ENCODE measurements at places on chromosomes 1 and 21.

GRCh38 chr1:110094931-110095654 is 17.1 kb upstream of the UBL4B start:
- DNase-seq, result no peak

DNA sequence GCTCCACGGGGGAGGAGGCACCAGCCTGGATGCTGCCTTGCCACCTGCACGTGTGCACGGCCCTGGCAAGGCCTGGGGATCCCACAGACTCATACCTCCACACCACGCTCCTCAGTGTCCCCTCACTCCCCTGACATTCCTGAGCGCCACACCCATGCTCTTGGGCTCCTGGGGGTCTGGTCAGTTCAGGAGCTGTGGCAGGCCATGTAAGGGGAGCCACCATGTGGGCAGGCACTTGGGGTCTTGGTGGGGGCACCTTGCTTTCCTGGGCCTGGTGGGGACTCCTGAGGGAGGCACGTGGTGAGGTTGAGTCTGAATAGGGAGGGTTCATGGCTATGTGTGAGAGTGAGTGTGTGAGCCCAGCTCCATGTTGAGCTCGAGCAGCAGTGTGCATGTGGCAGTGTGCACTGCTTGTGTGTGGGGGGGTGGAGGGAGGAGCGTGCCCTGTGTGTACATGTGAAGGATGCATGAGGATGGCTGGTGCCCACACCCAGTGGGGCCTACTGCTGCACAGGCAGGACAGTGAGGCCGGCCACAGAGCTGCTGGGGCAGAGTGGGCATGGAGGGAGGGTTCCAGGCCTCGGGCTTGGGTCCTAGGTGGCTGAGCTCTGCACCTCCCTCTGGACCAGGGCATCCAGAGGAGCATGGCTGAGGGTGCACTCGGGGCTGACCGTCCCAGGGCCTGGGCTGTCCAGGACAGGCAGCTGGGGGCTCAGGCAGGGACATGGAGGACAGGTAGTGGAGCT is 1.6 kb downstream of the GJC2 start:
- no peak for DNase-seq

GRCh38 chr1:90412563-90412962 is 304.5 kb downstream of the BARHL2 start:
- no peak for DNase-seq

DNA sequence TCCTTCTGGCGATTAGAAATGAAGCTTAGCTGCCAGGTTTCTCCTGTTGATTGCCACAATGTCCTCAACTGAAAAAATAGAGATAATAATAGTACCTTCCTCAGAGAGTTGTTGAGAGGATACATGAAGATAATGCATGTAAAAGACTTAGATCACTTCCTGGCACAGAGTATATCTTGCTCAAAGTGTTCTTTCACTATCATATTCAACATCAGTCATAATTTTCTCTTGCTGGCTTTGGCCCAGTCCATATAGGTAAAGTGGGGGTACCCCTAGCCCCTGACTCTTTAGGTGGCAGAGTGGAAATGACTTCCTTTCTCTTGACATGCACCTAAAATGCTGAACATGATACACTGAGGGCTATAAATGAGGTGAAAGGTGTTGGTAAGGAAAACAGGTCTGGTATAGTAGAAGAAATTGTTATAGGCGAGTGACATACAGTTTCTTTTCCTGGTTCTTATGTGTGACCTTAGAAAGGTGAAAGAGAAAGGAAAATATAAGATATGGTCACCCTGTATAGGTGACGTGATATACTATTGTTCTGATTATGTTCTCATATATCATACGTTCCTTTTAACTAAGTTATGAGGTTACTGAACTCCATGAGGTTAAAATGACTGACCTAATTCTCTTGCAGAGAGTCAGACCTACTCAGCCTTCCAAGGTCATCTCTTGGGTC is 209.9 kb upstream of the DEPDC1 start:
- no peak for DNase-seq

DNA sequence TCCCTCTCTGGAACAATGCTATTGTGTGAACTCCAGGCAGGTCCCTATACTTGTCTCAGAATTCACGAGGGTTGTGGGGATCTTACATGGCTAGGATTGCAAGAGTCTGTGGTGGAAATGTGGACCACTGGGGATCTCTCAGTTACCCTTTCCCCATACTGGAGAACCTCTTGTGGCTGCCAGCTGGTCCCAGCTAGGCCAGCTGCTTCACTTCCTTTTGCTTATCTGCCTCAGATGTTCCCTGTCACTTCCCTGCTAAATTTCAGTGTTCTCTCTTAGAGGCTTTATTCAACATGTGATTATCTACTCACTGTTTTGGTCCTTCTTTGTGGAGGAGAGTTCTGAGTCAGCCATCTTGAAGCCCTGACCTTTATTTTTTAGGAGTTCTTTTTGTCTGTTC is 75.9 kb upstream of the SAMD13 start:
- DNase-seq, result no peak

DNA sequence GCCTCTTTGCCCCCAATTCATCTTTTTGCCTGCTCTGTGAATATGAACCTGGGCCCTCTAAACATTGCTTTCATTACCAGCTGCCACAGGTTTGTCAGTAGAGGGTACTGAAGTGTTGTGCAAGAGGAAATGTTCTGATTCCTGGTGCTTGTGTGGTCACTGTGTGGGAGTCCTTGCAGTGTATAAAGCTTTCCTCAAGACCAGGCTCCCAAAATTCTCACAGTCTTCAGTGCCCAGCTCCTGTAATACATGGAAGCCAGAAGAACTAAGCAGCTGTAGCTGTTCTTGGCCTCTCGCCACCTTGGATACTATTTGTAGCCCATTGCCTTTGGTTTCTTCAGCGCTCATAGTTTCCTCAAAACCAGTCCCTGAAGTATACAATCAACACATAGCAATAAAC is 1046.2 kb downstream of the BRINP3 start:
- no peak for DNase-seq

DNA sequence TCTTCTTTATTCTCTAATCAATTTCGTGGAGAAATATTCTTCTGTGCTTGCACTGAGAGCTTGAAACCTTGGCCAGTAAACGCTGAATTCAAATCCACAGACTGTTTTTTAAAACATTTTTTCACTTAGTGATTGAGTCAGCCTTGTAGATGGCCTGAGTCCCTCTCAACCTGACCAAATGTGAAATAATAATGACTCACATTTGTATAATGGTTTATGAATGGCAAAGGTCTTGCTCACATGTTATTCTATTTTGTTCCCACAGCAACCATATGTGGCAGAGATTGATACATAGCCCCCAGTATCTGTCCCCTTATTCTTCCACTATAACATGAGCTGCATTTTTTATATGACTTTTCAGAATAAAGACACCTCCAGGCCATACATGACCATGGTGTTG is 47.8 kb upstream of the CCDC190 start:
- DNase-seq, result no peak

DNA sequence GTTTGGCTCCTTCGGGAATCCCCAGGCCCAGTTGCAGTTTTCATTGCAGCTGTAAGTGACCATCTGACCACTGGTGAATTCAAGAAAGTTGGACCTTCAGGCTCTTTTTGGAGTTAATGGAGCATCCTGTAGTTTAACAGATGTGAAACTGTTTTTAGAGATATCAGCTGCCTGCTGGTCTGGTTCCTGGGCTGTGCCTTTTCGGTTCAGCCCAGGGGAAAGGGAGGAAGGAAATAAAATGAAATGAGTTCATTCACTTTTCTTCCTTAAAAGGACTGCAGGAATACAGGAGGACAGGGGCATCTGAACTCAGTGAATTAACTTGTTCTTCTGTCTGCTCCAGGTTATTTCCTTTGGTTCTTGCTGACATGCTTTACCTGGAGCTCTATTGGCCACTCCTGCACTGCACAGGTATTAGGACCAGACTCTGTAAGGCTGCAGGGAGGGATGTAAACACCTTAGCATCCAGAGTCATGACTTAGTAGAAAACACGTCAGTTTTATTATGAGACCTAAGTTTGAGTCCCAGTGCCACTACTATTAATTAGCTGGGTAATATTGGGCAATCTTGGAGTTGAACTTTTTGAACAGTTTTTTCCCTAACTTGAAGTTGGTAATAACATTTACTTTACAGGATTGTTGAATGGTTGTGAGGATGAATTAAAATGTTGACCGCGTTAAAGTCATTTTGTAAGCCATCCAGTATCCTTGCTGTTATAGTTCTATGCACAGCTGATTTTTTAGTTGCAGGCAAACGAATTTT is 83.6 kb downstream of the LRRC8D start:
- DNase-seq, result no peak

DNA sequence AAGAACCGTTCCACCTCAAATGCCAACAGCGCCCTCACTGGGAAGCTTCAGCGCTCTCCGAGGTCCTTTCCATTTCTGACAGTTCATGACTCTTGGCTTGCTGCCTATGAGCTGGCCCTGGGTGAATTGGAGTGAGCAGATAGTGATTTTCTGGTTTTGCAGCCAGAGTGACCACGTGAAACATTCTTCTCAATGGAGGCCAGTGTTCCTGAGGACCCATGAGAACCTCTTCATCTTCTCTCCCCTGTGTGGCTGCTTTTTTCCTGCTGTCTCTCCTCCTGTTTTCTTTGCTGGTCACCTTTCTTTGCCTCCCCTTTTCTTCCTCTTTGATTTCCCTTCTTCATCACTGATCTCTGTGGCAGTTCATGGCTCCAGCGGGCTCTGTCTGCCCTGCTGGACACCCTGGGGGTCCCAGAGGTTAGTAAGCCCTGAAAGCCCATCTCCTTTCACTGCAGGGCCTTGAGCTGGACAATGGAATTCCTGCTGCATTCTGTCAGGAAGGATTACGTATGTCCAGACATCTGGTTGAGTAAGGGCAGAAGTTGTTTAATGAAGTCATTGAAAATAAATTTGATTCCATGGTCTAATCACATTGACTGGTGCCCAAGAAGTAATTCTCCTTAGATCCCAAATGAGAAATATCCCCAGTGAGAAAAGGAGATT is 29.9 kb downstream of the VASH2 start:
- DNase-seq, result no peak

GRCh38 chr1:93471911-93472310 is 24.0 kb downstream of the FNBP1L start:
- no peak for DNase-seq

- DNase-seq, result no peak
These were observed 54.3 kb upstream of the IKBKE start for GRCh38 chr1:206415942-206416341.

GRCh38 chr1:58283388-58284224 is 262.9 kb downstream of the OMA1 start:
- no peak for DNase-seq

DNA sequence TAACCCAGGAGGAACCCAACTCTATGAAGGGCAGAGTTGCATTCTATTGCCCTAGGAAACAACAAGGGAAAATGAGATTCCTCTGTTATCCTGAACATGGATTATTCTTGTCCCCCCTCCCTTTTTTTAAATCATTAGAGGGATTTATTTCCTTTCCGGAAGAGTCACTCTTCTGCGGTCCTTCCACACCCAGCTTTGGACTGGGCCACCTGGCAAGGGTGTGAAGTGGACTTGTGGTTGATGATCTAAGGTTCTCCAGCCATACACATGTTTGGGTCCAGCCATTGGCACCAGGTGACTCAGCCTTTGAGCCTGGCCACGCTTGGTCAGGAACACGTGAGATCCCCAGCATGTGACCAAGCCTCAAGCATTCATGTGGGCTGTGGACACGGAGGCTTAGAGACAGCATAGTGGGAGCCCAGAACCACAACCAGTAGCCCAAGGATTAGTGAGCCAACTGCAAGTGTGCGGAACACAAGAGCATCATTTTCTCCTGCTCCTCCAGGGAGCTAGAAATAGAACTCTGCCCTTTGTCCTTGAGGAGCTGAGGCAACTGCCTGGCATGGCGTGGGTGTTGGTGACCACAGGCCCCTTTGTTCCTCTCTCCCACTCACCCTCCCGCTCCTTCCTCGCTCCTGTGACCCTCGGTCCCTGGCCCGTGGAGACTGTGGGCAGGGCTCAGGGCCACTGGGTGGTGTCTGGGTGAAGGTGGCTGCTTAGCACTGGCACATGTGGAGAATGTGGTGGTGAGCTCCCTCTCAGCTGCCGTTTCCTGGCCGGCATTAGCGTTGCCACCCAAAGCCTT is 50.1 kb downstream of the NENF start:
- no peak for DNase-seq

DNA sequence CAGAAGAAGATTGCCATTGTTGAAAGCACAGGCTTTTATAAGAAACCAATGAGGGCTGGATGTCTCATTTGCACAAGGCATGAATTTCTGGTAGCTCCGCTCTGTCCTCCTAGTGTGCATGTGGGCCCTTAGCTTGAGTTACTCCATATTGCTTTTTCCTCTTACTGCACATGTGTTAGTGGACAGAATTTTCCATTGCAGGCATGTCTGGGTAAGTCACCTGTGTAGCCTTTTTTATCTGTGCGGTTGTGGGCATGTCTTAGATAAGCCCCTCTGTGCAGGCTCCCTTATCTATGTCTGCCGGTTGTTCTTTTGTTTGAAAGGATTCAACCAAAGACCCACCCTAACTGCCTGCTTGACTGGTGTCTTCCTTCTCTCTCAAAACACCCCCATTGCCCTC is 7.2 kb upstream of the CLCA1 start:
- DNase-seq, result no peak

- DNase-seq, result no peak
These were observed 43.2 kb upstream of the CD34 start for GRCh38 chr1:207954104-207954503.

DNA sequence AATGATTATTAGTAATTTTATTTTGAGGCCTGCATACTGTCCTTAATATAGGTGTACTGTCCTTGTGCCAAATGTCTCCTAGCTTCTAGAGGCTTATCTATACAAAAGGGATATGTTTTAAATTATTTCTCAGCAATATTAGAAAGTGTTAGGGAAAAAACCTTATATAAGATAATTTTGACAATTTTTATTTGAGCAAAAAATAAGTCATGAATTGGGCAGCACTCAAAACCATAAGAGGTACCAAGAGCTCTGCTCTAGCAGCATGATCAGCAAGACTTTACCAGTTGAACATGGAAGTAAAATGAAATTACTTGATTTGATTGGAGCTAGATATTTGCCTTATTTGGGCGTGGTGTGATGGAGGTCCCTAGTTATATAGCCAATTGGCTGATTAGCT is 157.1 kb downstream of the PTBP2 start:
- DNase-seq, result no peak

- DNase-seq, result no peak
These were observed 7.1 kb upstream of the OR10K1 start for GRCh38 chr1:158454537-158454936.

DNA sequence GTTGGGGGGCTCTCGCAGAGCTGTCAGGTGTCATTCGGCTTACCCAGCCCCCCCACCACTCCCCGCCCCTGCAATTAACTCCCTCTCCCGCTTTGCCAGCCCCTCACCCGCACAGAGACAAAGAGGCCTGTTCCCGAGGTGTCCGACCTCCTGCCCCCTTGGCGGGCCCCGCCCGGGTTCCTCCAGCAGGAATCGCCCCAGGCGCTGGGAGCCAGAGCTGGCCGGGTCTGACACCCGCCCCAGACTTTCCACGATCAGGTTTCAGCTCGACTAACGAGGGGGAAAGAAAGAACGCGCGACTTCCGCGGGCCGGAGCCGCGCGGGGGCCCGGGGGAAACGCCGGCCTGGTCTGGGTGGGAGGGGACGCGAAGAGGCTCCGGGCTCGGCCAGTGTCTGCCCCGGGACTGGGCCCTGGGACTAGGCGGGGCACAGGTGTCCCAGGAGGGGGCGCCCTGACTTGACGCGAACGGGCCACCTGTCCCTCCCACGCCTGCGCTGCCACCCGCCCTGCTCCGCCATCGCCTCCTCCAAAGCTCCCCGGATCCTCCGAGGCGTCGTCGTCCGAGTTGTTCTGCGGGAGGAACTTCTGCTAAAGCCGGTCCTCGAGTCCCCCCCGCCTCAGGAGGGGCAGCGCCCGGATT is 36.4 kb upstream of the HHAT start:
- peak; percentile 48 for DNase-seq

GRCh38 chr1:74652711-74653139 is 20.9 kb downstream of the ERICH3 start:
- DNase-seq, result no peak

Measured in stimulated activated CD4-positive, alpha-beta T cell treated with anti-CD3 and anti-CD28 coated beads, Interleukin-4, amount 100 ng/mL, for 1 hour (primary cell).